Activated naive CD4-positive, alpha-beta T cell treated with anti-CD3 and anti-CD28 coated beads, Interleukin-2, amount 50 U/mL, for 72 hours (primary cell): ENCODE measurements at places on chromosomes 11 and 22.

- no peak for DNase-seq
Measured at GRCh38 chr11:92779746-92780145, 189.7 kb upstream of the MTNR1B start.

DNA sequence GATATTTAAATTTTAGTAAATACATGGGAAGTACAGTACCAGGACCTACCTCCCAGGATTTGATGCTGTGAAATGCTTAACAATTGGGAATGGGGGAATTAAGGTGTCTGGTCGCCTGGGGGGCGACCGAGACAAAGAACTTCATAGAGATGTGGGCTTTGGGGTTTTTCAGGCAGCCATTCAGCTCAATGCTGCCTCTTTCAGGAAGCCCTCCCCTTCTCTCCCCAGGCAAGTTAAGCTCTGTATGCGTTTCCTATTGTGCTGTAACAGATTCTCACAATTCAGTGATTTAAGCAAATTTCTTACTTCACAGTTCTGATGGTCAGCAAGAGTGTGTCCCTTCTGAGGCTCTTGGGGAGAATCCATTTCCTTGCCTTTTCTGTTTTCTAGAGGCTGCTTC, 53.8 kb downstream of the KIAA1671 start:
- DNase-seq: no peak

DNA sequence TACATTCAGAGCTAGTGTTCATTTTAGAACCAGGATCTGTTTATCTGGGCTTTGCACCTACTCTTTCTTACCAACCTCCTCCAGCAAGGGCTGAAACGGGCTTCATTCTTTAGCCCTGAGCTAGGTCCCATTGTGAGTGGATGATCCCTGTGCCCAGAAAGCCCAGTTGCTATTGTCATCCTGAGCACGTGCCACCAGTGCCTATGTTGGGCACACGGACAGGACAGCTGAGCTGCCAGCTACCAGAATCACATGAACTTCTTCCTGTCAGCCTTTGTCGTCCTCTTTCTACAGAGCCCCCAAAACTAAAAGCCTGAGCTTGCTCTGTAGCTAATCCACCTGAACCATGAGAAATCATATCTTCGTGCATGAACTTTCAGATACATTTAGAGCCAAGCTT, 74.4 kb upstream of the NTM start:
- DNase-seq: no peak

GRCh38 chr22:43253839-43254238, 66.9 kb upstream of the TTLL12 start:
- DNase-seq: no peak

- DNase-seq: no peak
Measured at GRCh38 chr11:64734811-64735724, 8.9 kb downstream of the RASGRP2 start.

DNA sequence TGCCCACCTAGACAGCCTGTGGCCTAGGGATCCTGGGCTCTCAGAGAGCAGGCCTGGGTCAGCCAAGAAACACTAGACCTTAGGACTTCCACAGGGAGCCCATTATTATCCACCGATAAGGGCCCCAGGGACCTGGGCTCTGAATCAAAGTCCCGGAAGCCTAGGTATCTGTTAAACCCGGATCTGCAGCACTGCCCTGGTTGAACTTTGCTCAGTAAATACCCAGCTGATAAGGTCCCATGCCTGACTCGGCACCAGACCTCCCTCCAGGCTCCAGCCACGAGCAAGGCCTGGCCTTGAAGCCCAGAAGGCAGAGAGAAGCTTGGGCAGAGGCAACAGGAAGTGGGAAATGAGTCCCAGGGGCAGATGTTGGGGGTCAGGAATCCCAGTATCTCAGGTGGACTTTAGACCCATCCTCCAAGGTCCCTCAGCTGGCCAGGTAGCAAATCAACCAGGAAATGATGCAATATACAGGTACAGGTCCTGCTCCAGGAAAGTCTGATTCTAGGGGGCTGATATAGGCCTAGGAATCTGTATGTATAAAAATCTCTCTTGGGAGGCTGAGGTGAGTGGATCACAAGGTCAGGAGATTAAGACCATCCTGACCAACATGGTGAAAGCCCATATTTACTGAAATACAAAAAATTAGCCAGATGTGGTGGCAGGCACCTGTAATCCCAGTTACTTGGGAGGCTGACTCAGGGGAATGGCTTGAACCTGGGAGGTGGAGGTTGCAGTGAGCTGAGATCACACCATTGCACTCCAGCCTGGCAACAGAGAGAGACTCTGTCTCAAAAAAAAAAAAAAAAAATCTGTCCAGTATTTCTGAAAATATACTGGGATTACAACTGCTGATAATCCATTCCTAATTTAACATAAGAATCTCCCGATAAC, 18.7 kb downstream of the POU2AF1 start:
- DNase-seq: no peak

DNA sequence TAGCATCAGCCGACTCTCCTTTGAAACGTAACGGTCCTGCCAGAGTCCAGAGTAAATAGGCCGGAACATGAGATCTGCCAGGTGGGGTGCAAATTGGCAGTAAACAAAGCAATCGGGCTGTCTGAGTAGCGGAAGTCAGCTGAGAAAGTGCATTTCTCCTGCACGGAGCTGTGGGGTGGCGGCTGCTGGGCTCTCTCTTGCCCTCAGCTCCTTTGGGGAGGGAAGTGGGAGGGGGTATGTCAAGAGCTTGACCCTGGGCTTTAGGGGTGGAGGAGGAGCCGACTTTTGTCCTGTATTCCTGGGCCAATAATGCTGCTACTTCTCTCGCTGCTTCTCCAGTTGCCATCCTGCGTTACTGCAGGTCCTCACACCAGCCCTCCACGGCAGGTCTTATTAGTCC, 11.6 kb downstream of the GRIK4 start:
- no peak for DNase-seq

GRCh38 chr11:120517801-120518291, 6.3 kb downstream of the GRIK4 start:
- no peak for DNase-seq

DNA sequence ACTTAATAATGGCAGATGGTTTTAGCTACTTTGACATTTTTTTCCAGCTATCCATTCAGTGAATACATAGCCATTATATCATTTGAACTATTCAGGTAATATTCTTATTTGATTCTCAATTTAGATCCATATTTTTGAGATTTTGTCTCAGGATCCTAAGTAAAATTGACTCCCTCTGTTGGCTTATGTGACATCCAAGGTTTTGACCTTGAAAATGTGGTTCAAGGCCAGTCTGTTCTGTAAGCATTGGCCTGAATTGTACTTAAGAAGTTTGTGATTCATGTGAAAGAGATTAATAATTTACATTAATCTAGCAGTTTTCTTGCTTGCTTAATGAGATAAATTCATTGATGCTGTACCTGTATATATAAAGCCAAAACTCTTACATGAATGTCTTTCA, 1.6 kb upstream of the SLC17A6 start:
- DNase-seq: no peak
